ENCODE measurements at places on chromosomes 6 and 20. TPM values are rescaled to one million over a fixed set of nuclear protein-coding genes. Genes with fewer than 3 reads are reported as not detected.

- no peaks in the 10 kb centered on the region for H3K27me3 ChIP-seq
- no peak for DNase-seq
- H3K36me3 ChIP-seq = no peaks in the 10 kb centered on the region
- H3K4me1 ChIP-seq = no peaks in the 10 kb centered on the region
Measured at GRCh38 chr6:151236668-151237401, 2.9 kb upstream of the AKAP12 start.

- H3K4me1 ChIP-seq = no peaks in the 10 kb centered on the region
- no peaks in the 10 kb centered on the region for H3K36me3 ChIP-seq
- H3K4me3 ChIP-seq = no peak overlapping the region
- no peak for DNase-seq
- no peaks in the 10 kb centered on the region for H3K27me3 ChIP-seq
Measured at GRCh38 chr6:129902681-129903080, 41.6 kb upstream of the TMEM244 start.

GRCh38 chr20:46361381-46361780, 45.0 kb downstream of the ELMO2 start:
- no peaks in the 10 kb centered on the region for H3K27me3 ChIP-seq
- no peak overlapping the region for H3K27ac ChIP-seq
- no peak for DNase-seq
- H3K4me1 ChIP-seq = peaks cover 85% of the 10 kb centered on the region

GRCh38 chr6:136501096-136501495, 49.1 kb downstream of the MAP7 start:
- no peaks in the 10 kb centered on the region for H3K36me3 ChIP-seq
- H3K4me1 ChIP-seq = no peaks in the 10 kb centered on the region
- no peak overlapping the region for H3K27ac ChIP-seq

DNA sequence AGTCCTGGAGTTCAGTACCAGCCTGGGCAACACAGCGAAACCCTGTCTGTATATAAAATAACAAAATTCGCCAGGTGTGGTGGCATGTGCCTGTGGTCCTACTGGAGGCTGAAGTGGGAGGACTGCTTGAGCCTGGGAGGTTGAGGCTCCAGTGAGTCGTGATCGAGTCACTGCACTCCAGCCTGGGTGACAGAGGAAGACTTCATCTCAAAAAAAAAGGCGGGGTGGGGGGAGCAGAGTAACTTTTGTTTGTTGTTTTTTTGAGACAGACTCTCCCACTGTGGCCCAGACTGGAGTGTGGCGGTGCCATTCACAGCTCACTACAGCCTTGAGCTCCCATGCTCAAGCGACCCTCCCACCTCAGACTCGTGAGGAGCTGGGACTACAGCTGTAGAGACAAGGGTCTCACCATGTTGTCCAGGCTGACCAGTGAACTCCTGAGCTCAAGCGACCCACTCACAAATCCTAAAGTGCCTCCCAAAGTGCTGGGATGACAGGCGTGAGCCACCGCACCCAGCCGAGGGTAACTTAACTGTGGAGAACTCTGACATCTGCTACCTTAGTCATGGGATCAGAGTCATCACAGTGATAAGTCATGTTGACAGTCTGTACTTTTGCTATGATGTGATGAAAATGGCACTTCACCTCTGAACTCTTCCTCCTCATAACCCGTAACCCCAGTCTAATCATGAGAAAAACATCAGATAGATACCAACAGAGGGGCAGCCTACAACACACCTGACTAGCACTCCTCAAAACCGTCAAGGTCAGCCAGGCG, 16.5 kb downstream of the PEDS1 start:
- H3K4me1 ChIP-seq = peaks cover 60% of the 10 kb centered on the region
- H3K4me3 ChIP-seq = no peak overlapping the region
- peaks cover 45% of the 10 kb centered on the region for H3K36me3 ChIP-seq
- no peaks in the 10 kb centered on the region for H3K27me3 ChIP-seq
- DNase-seq = no peak

DNA sequence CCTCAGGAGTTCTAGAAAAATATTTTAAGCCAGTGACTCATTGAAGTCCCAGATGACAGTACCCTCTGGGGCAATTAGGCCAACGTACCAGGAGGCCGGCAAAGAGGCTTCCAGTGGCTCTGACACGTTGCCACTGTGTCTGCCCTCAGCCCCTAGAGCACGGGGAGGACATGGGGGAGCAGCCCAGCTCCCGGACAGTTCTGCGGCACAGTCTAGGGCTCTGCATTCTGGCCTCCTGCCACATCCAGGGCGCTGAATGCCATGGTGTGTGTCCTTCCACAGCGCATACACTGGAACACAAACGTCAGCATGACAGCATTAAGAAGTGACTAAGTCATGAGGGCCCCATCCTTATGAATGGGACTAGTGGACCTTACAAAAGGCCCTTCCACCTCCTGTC, 156.2 kb downstream of the RNASET2 start:
- no peak overlapping the region for H3K4me3 ChIP-seq
- no peaks in the 10 kb centered on the region for H3K4me1 ChIP-seq
- no peaks in the 10 kb centered on the region for H3K36me3 ChIP-seq
- DNase-seq = peak; percentile 66
- no peaks in the 10 kb centered on the region for H3K27me3 ChIP-seq

DNA sequence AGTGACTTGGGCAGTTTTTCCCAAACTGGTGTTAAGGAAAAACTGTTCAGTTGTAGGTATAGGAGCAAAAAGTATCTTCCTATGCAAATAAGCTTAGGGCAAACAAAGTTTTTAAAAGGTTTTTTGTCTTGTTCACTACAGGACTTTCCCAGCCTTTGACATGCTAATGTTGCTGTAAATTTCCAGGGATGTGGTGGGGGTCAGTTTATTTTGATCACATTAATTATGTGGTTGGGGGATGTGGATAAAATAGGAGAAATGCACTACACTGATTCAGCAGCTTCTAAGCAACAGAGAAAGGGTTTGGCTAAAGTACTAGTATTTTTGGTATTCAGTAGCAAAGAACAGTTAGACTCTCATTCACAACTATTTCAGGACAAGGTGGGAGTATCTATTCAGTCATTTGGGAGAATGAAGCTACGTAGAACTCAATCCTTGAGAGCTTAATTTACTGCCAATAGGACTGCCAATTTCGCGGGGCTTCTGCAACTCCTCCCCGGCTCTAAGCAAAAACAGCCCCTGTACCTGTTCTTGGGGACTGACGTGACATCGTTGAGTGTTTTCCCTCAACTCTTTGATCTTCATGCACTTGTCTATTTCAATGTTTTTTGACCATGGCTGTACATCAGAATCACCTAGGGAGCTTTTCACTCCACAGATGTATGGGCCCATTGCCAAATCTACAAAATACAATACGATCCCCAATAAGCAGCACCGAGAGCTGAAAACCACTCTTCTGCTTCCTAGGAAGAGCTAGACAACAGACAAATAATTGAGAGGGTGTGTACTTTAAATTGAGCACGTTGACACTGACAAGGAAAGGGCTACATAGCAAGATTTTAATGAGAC, 94.8 kb upstream of the NHSL1 start:
- peak overlapping the region; percentile 27 for H3K27ac ChIP-seq
- no peaks in the 10 kb centered on the region for H3K27me3 ChIP-seq
- DNase-seq = no peak
- H3K36me3 ChIP-seq = no peaks in the 10 kb centered on the region

DNA sequence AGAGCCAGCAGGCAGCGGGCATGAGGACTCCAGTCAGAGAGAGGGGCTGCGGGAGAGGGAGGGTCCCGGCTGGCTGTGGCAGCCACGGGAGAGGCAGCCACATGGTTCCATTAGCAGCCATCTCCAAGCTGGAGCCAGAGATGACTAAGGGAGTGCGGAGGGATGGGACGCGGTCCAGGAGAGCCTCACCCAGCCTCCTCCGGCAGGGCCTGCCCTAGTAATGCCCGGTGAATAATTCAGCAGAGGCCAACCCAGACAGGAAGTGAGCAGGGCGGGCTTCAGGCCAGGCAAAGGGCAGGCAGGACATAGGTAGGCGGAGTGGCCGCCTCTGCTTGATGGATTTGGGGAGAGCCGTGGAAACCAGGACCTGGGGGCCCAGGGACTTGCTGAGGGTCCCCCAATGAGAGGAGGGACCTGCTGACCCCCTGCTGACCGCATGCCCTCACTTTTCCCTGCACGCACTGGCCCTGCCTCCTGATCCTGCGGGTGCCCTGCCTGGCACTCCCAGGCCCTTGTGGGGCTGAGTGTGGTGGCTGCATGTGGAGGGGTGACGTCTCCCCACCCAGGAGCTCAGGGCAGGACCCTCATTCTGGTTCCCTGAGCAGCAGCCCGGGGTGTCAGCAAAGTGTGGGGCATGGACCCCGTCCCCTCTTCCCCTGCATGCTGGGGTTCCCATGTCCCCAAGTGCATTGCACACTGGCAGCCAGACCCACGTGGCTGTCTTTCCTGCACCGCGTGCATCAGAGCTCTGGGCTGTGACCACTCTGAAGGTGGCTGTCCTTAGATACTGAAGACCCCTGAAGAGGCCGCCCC, 51.8 kb upstream of the SLCO4A1 start:
- peaks cover 2% of the 10 kb centered on the region for H3K27me3 ChIP-seq
- H3K36me3 ChIP-seq = no peaks in the 10 kb centered on the region
- H3K27ac ChIP-seq = no peak overlapping the region

GRCh38 chr6:22583230-22583629, 13.9 kb downstream of the HDGFL1 start:
- no peak overlapping the region for H3K4me3 ChIP-seq
- DNase-seq = no peak
- H3K4me1 ChIP-seq = no peaks in the 10 kb centered on the region

GRCh38 chr6:158793432-158793831, 25.7 kb downstream of the EZR start:
- DNase-seq = no peak
- H3K27ac ChIP-seq = no peak overlapping the region
- H3K27me3 ChIP-seq = no peaks in the 10 kb centered on the region

DNA sequence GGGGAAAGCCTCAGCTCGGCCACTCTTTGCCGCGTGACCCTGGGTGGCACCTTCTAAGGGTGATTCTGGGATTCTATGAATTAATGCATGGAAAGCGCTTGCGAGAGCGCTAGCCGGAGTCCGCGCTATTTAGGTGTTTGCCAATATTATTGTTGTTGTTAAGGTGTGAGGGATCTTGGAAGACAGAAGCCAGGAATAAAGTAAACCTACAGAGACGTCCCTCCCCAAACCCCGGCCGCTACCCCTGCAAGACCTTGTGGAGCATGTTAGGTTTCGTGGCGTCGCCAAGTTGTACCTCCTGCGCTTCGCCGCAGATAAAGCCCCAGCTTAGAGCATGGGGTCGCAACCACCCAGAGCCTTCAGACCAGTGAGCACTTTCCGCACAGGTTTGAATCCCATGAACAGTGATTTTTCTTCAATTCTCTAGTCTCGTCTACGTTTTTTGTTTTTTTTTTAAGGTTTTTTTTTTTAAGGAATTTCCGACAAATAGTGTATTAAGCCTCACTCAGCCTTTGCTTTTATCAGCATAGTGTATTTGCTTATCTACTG, 16.9 kb upstream of the ZSCAN9 start:
- H3K4me1 ChIP-seq = peaks cover 11% of the 10 kb centered on the region
- no peak overlapping the region for H3K27ac ChIP-seq
- H3K36me3 ChIP-seq = no peaks in the 10 kb centered on the region
- H3K27me3 ChIP-seq = peaks cover 92% of the 10 kb centered on the region
- no peak for DNase-seq

DNA sequence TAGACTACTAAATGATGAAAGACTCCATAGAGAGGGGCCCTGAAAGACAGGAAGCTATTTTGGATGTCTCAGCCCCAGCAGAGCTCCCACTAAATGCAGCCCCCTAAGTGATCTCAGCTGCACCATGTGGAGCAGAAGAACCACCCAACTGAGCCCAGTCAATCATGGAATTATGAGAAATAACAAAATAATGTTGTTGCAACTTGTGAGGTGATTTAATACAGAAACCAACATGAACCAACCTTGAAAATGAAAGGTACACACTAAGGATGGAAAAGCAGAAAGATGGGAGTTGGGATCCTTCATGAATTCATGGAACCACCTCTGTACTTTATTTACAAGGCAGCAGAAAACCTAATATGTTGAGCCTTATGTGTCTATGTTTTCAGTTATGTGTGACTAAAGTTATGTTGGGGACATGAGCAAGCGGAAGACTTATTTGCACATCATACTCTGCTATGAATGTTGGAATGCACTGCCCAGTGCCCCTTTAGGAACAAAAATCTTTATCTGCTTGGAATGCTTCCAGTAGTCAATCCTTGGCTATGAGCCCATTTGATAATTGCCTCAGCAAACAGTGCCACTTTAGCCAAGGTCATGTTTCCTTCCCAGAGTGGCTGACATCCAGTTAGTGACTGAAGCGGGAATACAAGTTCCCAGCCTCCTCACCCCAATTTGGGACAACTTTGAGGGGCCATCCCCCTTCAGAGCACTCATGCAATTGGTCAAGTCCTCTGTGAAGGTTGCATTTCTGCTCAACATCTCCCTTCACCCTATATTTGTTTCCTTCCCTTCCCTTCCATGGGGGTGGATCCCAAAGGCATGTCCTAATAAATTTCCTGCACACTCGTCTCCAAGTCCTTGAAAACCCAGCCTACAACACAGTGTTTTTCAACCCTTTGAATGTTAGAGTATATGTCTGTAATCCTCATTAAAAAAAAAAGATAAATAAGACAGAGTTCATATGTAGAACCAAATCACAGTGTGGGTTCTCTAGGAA, 18.4 kb downstream of the TP53RK start:
- no peak for DNase-seq
- no peaks in the 10 kb centered on the region for H3K27me3 ChIP-seq
- H3K27ac ChIP-seq = no peak overlapping the region

DNA sequence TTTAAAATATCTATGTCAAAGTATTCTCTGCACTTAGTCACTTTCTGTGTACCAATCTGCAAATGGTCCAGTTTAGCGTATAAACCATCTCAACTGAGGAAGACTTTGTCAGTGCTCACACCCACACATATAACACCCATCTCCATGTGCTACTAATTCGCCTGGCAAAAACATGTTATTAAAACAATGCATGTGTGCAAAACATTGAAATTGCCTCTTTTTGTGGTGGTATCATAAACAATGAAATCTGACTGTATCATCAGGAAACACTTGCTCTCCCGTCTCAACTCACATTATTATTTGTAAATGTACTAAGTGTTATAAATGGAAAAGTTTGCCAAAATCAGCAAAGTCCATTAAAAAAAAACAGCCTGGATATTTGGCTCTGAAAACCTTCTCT, 105.9 kb upstream of the FOXC1 start:
- H3K4me3 ChIP-seq = no peak overlapping the region
- H3K4me1 ChIP-seq = no peaks in the 10 kb centered on the region
- no peaks in the 10 kb centered on the region for H3K27me3 ChIP-seq
- DNase-seq = no peak
- H3K27ac ChIP-seq = no peak overlapping the region

- H3K36me3 ChIP-seq = no peaks in the 10 kb centered on the region
- DNase-seq = no peak
- no peaks in the 10 kb centered on the region for H3K27me3 ChIP-seq
Measured at GRCh38 chr6:142478117-142478516, 176.3 kb downstream of the ADGRG6 start.

- H3K4me1 ChIP-seq = no peaks in the 10 kb centered on the region
- no peaks in the 10 kb centered on the region for H3K36me3 ChIP-seq
- no peaks in the 10 kb centered on the region for H3K27me3 ChIP-seq
- no peak overlapping the region for H3K27ac ChIP-seq
- DNase-seq = no peak
- no peak overlapping the region for H3K4me3 ChIP-seq
Measured at GRCh38 chr6:137013738-137014602, 30.8 kb downstream of the IL20RA start.

The PSORS1C2 gene
- not detected for total RNA-seq

The SENP6 gene
- total RNA-seq = 101 TPM

The HNF4A gene
- total RNA-seq = 0.63 TPM

The TPX2 gene
- under 0.01 TPM for total RNA-seq

The CST7 gene
- total RNA-seq = 1.2 TPM

The TMEM217 gene
- total RNA-seq = not detected

The EEF1A2 gene
- total RNA-seq = 7.2 TPM

The MOG gene
- not detected for total RNA-seq

The WFDC13 gene
- total RNA-seq = not detected

The GMNN gene
- total RNA-seq = 5.3 TPM

Measured in esophagus muscularis mucosa (tissue), 4 donors.